Activated CD4-positive, alpha-beta memory T cell treated with anti-CD3 and anti-CD28 coated beads for 36 hours (primary cell): ENCODE measurements at places on chromosomes 6 and 20. TPM values are rescaled to one million over a fixed set of nuclear protein-coding genes. Genes with fewer than 3 reads are reported as not detected.

- no peak for DNase-seq
Measured at GRCh38 chr6:131744432-131745287, 33.8 kb upstream of the CTAGE9 start.

- DNase-seq: no peak
Measured at GRCh38 chr6:140663094-140663493, 1288.6 kb upstream of the CITED2 start.

- DNase-seq: no peak
Measured at GRCh38 chr6:47743744-47744143, 38.1 kb upstream of the OPN5 start.

The GNAS-AS1 gene
- 1.3 TPM for total RNA-seq

The PNPLA1 gene
- not detected for total RNA-seq
